ENCODE measurements at places on chromosomes 2 and 18.

- no peak for DNase-seq
These were observed 123.7 kb downstream of the MYCN start for GRCh38 chr2:16063955-16064633.

- DNase-seq: no peak
These were observed 27.1 kb upstream of the ICOS start for GRCh38 chr2:203909261-203909967.

DNA sequence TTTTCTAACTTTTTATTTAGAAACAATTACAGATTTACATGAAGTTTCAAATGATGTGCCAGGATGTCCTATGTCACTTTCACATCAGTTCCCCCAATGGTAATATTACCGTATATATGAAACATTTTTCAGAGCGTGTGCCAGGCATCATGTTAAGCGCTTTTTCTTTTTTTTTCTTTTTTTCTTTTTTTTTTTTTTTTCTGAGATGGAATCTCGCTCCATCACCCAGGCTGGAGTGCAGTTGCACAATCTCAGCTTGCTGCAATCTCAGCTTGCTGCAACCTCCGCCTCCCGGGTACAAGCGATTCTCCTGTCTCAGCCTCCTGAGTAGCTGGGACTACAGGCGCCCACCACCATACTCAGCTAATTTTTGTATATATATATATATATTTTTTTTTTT, 5.6 kb upstream of the PPP4R1 start:
- no peak for DNase-seq

DNA sequence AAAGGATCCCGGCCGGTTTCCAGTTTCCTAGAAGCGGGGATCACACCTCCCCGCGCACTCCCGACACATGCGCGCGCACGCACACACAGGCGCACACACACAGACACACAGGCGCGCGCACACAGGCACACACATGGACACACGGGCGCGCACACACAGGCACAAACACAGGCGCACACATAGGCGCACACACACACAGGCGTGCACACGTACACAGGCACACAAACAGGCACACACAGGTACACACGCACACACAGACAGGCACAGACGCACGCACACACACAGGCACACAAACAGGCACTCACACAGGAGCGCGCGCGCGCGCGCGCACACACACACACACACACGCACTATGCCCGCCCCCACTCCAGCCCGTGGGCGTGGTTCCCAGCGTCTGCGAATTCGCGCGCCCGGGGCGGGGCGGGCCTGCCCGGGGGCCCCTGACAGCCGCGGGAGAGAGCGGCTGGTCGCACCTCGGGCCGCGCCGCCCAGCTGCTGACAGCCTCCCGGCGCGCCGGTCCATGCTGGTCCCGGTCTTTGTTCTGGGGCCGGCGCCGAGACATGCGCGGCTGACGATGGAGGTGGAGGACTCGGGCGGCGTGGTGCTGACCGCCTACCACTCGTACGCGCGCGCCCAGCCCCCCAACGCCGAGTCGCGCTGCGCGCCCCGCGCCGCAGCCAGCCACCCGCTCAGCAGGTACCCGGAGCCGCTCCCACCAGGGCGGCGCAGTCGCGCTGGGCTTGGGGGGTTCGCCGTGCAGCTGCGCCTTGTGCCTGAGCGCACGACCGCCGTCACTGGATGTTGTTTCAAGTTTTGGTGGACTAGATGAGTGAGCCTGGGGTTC, at the start of gene ARHGAP28:
ARHGAP28 (plus strand) TSS at position 470 of the 845 bp plus-strand sequence; CDS start at position 576, 106 bp downstream.
- no peak for DNase-seq

DNA sequence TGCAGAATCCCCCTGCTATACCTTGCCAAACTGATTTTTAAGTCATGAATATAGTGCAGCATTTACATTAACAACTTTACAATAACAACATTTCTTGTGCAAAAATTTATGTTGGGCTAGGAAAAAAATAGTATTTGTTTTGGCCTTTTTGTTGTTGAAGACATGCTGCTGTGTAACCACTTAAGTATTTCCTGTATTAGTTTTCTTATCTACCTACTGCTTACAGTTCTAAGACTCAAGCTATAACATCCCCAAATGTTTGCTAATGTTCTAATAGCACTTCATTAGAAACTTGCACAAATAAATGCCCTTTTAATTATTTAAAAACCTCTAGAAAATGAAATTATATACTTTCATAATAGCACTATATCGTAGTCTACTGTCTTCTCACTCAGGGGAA, 154.3 kb upstream of the DOCK10 start:
- DNase-seq: no peak

GRCh38 chr2:137775529-137775928, 188.7 kb upstream of the HNMT start:
- DNase-seq: no peak

DNA sequence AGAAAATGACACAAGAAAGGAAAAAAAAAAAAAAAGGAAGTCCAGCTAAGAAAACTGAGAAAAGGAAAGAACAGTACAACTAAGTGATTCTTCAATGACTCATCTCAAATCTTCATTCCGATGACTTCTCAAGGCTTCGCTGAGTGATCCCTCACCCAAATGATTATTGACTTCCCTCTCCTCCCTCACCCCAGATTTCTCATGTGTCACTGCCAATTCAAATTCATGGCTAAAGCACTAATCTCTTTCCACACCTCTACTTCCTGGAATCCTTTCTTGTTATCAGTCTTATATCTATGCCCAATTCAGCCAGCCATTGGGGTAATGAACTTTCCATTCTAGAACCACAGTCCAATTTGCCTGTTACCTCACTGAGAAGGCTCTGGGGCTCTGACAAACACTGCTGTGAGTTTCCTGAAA, 7.2 kb upstream of the ABCB11 start:
- no peak for DNase-seq

DNA sequence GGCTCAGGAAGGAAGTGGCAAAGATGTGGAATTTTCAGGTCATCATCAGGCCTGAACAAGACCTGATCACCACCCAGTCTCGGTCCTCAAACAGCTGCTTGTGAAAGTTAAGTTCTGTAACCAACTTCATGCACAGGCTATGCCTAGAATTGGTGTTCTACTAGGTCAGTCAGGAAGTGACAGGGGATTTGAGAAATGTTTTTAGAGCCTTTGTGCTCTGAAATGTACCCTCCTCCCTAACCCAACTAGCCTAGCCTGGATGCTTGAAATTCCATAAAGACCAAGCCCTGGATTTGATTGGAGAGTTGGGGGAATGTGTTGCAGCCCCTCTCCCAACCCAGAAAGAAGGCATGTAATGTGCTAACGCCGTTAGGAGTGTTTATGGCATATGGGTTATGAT, 63.3 kb downstream of the TGOLN2 start:
- no peak for DNase-seq

- DNase-seq: no peak
These were observed 4.1 kb downstream of the SFTPB start for GRCh38 chr2:85663594-85664565.

DNA sequence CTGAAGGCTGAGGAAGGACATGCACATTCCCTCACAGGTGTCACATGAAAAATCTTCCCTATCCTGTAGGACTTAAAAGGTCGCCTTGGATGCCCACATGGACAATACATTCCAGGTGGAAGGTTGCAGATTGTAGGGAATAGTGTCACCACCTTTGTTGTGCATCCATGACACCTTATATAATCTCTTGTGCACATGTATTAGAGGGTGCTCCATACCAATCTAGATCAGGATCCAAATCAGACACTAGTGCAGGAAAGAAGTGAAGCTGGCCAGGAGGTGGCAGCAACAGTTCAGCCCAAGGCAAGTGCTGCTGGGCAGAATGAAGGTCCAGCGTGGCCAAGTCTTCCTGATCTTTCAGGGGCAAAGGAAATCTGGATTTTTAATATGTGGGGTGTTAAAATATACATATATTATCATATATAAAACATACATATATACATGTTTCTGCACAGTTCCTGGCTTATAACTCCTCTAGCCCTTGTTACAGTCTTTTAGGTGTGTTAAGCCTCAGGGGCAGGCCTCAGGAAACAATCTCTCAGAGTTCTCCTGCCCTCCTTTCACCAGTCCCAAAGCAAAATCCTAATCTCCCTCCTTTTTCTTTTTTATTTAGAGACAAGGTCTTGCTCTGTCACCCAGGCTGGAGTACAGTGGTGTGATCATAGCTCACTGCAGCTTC, 16.6 kb downstream of the NIF3L1 start:
- peak; percentile 47 for DNase-seq

DNA sequence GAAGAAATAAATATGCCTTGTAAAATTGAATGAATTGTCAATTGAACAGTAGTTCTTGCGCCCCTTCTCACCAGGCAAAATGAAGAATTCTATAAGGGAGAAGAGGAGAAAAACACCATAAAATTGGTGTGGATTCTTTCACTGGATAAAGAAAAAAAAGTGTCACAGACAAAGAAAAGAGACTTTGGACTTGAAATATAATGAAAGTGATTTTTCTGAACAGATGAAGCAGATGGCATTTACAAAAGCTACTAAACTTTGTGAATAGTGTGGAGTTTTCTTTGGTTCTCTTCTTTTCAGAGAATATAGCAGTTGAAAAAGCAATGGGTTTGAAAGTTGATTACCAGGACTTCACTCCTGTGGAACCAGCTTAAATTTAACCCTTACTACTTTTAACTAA, 945.7 kb downstream of the DSC3 start:
- DNase-seq: no peak

GRCh38 chr2:187124529-187124928, 275.6 kb upstream of the ZSWIM2 start:
- DNase-seq: no peak

- no peak for DNase-seq
These were observed 36.9 kb downstream of the SCN1A start for GRCh38 chr2:166090908-166091307.

GRCh38 chr2:6580982-6581381, 284.7 kb downstream of the CMPK2 start:
- peak; percentile 2 for DNase-seq

DNA sequence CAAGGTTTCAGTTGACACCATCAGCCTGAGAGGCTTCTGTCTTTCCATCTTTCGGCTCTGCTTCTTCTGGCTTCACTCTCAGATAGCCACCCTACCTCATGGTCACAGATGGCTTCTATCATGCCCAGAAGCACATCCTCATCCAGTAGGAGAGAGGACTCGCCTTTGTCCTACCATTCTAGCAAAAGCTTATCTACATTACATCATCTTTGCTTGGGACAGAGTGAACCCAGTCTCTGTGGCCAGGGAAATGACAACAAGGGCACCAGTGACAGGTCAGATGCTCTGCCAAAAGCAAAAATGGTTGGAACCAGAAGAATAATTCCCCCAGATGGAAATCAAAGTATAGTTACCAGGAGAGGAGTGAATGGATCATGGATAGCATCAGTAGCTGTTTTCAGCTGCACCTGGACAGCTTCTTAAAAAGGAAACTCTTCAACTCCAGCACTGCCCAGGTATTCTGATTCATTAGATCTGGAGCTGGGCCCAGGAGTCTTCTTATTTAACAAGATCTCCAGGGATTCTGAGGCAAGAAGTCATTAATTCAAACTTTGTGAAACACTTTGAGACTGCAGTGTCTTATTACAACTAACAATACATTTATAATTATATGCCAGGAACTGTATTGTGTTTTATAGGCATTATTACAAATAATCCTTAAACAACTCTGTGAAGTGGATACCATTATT, 257.7 kb upstream of the UBE2E3 start:
- peak; percentile 56 for DNase-seq

DNA sequence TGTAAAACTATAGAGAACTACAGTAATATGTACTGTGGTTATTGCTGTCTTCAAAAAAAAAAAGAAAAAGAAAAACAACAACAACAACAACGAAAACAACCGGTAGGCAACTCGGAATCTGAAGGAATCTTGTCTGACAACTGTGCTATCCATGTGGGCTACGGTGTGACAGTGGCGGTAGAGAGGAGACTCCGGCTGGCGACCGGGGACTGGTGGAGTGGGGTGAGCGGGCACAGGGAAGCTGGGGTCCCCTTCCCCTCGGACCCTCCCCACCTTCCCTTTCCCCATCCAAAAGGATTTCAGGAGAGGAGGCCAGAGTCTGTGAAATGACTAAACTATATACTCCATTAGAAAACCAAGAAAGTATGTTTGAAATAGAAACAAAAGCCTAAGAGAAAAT, 22.9 kb downstream of the IGFBP5 start:
- no peak for DNase-seq

GRCh38 chr2:158024288-158024898, 77.3 kb upstream of the UPP2 start:
- peak; percentile 71 for DNase-seq

- no peak for DNase-seq
These were observed 202.0 kb upstream of the LRRTM1 start for GRCh38 chr2:80506563-80506962.

DNA sequence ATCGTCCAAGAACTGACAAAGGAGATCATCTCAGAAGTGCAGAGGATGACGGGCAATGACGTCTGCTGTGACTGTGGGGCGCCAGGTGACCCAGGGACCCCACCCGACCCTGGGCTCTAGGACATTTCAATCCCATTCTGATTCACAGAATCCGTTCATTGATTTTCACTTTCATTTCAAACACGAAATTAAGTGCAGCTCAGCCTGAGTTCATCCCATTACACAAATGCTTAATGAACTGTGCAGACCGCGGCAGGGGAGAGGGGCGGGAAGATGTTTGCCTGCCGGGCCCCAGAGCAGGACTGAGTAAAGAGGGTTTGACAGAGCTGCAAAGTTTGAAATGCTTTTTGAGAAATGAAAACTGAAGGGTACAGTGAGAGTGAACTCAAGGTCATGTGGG, 67.1 kb downstream of the ITGB1BP1 start:
- DNase-seq: peak; percentile 35

DNA sequence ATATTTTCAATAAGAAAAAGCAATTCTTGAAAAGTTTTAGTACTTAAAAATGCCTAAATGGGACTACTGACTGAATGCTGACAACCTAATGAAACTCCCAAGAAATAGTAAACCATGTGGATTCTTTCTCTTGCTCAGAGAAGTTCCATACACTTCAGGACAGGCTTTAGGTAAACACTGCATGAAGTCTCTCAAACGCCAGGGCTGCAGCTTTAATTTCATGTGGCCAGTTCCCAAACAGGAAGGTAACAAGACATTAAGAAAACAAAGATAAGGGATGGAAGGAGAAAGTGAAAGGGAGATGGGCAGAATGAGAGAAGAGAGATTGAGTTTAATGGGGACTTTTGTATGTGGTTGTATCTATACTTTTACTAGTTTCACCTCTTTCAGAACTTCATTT, 734.7 kb upstream of the PKDCC start:
- DNase-seq: no peak

DNA sequence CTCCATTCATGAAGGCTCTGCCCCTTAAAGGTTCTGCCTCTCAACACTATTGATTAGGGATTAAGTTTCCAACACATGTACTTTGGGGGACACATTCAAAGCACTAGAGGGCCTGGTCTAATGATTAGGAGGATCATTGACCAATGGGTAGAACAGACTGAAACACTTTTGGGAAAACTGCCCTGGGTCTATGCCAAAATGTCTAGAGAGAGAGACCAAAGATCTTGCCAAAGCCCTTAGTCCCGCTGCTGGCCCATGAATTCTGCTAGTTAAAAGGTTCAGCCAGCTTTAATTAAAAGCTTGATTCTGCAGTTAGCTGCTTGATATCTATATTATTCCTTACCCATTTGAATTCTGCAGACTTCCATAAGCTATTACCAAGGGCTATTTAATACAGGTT, 613.2 kb downstream of the SLC4A3 start:
- DNase-seq: peak; percentile 45

- DNase-seq: no peak
These were observed 96.2 kb upstream of the ARHGAP28 start for GRCh38 chr18:6633310-6633709.

GRCh38 chr2:65031341-65032018, 24.7 kb upstream of the CEP68 start:
- no peak for DNase-seq

Data from NCI-H446 (cell line).